ENCODE measurements at places on chromosomes 16 and 17.

GRCh38 chr16:17364319-17365210 is 106.2 kb downstream of the XYLT1 start:
- DNase-seq = no peak

GRCh38 chr16:56389554-56389953 is 35.8 kb downstream of the AMFR start:
- no peak for DNase-seq

DNA sequence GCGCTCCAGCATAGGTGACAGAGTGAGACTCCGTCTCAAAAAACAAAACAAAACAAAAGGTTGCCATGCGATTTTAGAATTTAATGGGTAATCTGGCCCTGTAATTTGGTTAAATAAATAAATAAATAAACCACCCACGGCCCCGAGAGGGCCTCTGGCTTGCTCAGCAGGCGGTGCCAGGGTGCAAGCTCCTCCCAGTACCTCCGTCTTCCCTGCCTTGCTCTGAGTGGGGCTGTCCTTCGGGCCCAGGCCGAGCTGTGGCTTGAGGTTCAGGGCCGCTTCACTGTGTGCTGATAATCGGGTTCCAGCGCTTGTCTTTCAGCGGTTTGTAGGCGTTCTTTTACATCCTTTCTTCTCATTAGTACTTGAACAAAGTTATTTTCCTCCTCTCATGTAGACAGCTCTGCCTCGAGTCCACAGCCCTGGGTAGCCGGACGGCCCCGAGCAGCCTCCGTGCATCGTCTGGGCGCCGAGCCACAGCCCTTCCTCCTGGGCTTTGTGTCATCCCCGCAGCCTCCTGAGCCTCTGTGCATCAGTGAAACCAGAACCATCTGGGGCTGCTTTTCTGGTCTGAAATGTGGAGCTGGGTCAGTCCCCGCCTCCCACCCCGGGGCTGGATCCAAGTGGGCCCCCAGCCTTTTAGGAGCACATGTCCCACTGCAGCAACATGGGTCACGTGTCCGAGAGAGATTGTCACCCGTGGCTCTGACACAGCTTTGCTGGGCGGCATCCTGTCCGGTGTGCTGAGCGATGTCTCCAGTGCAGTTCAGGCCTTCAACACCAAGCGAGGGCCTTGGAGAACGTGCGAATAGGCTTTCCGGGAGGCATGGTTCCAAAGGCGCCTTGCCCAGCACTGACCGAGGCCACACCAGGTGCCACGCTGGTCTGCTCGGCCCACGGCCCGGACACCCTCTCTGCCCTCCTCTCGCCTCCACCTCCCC is 157.4 kb upstream of the CHMP6 start:
- DNase-seq = no peak

DNA sequence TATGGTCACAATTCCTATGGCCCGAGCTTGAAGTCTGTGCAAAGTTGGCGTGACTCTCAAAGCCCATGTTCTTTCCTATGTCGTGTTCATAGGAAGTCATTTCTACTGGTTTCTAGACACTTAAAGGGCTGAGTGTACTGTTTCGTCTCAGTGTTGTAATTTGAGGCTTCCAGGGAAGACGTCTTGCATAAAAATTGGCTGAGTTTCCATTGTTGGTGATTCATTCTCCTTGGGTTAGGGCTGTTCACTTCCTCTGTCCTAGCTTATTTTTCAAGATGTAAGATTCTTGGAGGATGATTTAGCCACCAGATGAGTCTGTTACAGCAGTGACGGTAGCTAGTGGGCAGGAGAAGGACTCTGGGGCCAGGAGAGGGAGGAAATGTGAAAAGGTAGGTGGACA is 43.1 kb downstream of the PIK3R5 start:
- DNase-seq = no peak

GRCh38 chr16:66254106-66254505 is 112.4 kb upstream of the CDH5 start:
- no peak for DNase-seq

- DNase-seq = no peak
Observed at GRCh38 chr17:72470121-72470705, 349.4 kb downstream of the SOX9 start.

- DNase-seq = no peak
Observed at GRCh38 chr16:73058221-73058615, 10.3 kb upstream of the ZFHX3 start.

- DNase-seq = no peak
Observed at GRCh38 chr17:37693328-37693727, 50.1 kb upstream of the DDX52 start.

DNA sequence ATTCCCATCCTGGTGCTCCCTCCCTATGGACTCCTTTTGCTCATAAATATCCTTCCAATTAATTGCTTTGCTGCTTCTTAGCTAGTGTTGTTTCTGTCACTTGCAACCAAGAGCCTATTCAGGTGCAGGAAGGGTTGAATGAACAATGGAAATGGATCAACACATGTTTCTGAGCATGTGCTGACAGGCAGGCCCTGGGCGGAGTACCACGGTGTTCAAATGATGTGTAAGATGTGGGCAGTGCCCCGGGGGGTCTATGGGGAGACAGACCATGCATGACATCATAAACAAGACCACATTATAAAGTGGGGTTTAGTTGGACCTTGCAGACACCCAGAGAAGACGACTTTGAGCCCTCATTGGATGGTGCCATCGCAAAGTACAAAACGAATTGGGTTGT is 48.4 kb upstream of the MEOX1 start:
- DNase-seq = no peak

- DNase-seq = no peak
Observed at GRCh38 chr17:28484296-28484695, 10.9 kb downstream of the SLC13A2 start.

DNA sequence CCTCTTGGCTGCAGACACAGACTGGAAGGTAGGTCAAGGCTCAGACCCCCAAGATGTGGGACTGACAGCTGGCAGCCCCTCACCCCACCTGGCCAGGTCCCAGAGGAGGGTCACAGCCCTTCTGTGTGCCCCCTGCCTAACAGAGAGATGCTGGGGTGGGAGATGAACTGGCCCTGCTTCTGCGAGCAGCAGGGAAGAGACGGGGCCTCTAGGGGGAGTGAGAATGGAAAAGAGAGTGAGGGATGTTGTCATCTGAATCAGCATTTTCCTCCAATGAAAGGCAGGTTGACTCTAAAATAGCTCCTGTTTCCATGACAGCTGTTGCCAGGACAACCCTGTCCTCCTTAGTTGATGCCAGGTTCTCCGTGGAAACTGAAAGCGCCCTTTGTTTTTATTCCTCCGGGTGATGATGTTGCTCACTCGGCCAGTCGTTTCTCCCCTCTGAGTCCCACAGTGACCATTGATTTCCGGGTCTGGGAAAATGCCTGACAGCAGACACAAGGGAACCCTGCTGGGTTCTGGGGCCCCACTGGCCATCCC is 4.9 kb upstream of the NDRG4 start:
- DNase-seq = peak; percentile 93

DNA sequence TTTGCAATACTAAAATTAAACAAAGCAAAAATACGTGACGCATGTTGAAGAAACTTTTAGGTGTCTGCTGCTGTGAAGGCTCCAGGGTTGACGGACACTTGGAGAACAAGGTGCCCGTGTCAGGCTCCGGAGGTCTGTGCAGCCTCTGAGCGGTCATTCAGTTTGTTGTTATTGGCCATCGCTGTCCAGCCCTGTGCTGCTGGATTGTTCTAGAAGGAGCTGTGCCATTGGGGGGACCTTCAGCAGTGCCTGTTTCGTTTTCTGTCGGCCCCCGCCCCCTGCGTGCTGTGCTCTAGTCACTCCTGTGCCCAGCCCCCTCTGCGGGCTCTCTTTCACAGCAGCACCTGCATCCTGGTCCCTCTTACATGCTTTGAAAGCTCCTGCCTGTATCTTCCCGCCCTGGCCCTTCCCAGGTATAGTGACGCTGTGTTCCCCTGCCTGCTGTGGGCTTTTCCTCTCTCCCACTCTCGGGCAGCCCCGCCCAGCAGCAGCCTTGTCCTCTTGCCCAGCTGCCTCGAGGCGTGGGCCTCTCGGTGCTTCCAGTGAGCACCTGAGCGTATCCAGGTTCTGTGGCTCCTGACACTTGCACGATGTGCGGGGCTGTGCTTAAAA is 50.7 kb downstream of the RNF213 start:
- no peak for DNase-seq

GRCh38 chr16:87656328-87656727 is 54.0 kb downstream of the JPH3 start:
- DNase-seq = no peak

Data from NCI-H1092 (cell line).